ENCODE measurements at places on chromosomes 3 and 15.

DNA sequence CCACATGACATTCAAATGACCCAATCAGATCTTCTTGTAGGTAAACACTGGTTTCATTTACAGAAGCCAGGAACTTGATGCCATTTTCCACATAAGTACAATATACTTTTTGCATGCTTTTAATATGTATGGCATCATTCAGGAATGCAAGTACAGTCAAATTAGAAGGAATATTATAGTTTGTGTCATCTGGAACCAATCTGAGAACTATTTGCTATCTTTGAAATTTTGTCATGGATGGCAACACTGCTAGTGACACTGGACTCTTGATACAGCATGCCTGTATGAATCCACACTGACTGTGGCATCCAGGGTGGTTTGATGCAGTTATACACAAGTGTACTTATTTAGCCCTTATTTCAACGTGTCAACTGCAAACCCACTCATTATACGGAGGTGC, 141.6 kb downstream of the EBLN2 start:
- DNase-seq: no peak

- DNase-seq: no peak
These were observed 43.7 kb upstream of the ADPGK start for GRCh38 chr15:72827226-72827625.

DNA sequence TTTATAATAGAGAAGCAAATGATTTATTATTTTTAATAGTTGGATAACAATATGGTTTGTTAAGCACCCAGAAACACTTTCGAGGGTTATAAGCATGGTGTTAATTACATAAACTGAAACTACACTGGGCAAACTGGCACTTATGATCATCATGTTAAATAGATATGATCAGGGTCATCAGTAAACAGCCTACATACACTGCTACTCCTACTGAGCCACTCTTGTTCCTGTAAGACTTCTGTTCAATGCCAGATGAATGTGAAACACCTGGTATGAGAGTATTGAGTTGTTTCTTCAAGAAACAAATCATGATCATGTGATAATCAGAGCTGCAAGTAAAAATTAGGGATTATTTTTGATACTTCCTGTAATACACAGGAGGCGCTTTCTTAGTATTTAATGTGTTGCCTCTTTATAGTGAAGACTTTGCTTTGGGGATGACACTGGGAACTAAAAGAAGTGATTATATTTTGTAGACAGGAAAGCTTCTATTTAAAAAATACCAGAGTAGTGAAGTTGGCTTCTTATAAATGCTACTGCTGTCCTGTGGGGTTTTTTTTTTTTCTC, 32.3 kb upstream of the UTS2B start:
- no peak for DNase-seq

DNA sequence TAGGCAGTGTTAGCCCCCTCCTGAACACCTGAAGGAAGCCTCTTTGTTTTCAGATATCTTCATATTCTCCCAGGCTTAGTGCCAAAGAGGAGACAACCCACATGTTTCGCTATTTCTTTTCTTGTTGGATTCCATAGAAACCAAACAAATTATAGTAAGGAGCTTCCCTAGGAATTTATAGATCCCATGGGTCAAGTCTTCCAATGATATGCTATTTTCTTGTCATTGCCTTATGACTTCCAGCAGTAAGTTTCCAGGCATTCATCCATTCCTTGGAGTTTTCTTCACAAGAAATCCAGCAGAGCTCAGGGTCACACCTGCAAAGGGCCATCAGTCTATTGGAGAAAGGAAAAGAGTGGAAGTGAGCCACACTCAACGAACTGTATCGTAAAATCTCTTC, 9.9 kb upstream of the KCNMB2 start:
- no peak for DNase-seq

DNA sequence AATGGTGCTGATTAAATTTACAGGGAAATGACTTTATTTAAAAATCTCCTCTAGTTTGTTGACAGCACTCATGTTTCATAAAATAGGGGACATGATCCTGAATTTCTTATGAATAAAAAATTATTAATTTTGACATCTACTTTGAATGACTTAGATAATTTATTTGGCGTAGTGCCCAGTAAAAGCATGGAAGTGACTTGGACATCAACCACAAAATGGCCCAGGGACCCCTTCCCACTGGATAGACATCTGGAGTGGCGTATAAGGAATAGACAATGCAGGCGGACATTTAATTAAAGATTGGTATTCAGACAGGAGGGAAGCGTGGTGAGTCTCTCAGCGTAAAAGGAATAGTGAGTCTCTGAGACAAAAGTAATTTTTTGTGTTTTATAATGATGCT, 79.8 kb downstream of the ADAMTSL3 start:
- DNase-seq: no peak

DNA sequence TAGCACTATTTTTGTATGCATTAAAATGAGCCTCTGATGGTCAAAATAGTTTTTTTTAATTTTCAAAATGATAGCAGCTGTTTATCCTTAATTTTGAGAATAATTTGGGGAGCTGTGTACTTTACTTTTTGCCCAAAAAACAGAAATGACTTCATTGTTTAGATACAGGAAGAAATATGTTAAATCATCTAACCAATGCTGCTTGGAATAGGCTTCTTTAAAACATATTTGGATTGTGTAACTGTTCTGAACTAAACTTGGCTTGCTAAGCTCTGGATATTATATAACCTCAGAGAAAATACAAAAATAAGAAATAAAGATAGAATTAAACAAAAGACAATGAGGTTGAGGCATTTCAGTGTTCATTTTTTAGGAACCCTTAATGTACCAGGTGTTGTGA, 119.3 kb downstream of the SERPINI1 start:
- no peak for DNase-seq

- no peak for DNase-seq
These were observed 139.7 kb upstream of the RARB start for GRCh38 chr3:25288413-25288812.

- DNase-seq: no peak
These were observed 168.4 kb downstream of the ZIC4 start for GRCh38 chr3:147237991-147238390.

GRCh38 chr3:115325539-115325938, 178.5 kb upstream of the ZBTB20 start:
- DNase-seq: peak; percentile 14

DNA sequence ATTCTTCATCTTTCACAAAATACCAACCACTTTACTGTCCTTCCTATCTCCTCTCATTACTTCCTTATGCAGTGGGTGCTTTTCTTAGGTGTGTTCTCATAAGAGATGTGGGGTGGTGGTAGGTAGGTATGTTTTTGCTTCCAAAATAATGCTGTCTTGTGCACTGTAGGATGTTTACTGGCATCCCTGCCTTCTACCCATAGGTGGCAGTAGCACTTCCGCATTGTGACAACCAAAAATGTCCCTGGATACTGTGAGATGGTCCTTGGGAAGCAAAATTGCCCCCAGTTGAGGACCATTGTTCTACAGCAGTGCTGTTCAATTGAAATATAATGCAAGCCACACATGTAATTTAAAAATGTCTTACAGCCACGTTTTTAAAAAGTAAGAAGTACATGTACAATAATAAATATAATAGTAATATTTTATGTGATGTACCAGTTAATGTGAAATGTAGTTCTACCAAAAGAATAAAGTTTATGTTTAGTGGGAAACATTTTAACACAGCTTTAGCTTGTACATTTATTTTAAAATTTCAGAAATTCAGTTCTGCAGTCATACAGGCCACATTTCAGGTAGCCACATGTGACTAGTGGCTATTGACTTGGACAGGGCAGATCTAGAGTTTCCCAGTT, 75.2 kb downstream of the NEO1 start:
- DNase-seq: no peak

GRCh38 chr3:122415762-122416654, at the start of gene WDR5B:
Gene WDR5B (minus strand): TSS chr3:122416062. CDS start chr3:122415528, 534 bp downstream.
- peak; percentile 99 for DNase-seq

DNA sequence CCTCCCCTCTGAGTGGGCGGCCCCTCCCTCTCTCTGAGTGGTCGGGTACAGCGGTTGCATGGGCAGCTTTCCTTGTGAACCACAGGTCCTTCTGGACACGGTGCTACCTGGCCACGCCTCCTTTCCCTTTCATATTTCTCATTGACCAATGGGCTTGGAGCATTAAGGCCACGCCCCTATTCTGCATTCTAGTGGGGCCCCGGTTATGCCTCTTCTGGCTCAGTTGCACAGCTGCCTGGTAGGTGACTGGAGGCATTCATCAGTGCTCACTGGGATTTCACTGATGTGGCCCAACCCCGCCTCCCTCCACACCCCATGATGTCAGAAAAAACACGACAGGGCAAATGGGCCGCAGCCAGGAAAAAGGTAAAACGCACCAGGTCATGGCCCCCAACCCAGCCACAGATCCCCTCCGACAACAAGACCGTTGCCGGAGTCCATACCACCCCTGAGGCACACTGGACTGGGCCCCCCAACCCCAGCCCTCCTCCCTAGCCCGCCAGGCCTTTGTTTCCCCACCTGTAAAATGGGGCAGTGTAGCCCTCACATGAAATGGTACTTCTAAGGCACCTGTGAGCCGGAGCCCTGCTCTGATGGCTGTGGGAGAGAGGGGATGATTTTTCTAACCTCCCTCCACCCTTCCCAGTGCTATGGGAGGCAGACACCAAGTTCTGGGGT, 26.3 kb downstream of the NGRN start:
- DNase-seq: no peak

- DNase-seq: no peak
These were observed 28.0 kb downstream of the MYZAP start for GRCh38 chr15:57619746-57620145.

DNA sequence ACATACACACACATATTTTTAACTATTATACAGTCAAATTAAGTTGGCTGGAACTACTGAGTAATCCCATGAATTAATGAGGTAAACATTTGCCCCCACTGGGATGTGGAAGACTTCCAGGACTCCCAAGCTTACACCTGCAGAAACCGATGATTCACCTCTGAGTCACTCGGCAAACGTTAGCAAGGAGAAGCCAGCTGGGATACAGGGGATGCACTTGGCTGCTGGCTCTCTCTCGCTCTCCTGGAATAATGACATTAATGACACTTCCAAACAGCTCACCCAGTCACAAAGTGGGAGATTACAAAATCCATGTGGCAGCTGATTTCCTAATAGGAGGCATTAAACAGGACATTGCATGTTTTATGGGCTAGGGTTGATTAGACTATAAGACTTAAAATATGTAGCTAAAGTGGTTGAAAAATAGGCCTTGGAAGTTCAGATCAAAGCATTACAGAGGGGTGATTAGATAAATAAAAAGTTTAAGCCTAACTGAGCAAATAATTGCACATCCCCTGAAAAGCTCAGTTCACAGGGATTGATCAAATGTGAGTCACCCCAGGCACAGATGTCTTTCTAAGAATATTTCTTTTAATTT, 500.9 kb downstream of the SOX2 start:
- DNase-seq: no peak

- no peak for DNase-seq
These were observed 4.2 kb upstream of the MAGEF1 start for GRCh38 chr3:184715943-184716621.

- DNase-seq: no peak
These were observed 62.2 kb upstream of the AKAP13 start for GRCh38 chr15:85318048-85318731.

DNA sequence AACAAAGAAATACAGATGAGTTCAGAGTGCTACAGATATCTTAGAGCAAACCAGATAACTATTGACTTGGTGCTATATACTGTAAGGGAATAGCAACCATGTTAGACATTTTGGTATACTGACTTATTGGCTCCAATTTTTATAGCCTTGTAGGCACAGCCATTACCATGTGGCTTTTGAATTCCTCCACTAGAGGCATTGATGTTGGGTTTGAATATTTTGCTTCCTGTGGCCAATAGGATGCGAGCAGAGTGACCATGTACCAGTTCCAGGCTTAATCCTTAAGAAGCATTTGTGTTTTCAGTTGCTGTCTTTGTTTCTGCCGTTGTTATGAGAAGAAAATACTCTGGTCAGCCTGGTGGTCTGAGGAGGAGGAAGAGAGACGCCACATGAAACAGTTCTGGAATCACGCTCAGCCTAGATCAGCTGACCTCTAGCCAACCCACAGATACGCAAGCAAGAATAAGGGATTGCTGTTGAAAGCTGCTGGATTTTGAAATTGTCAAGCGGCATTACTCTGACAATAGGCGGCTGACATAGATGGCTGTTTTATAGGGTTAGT, 109.4 kb upstream of the TNIK start:
- no peak for DNase-seq

GRCh38 chr3:177358977-177359592, 161.8 kb upstream of the TBL1XR1 start:
- DNase-seq: no peak

DNA sequence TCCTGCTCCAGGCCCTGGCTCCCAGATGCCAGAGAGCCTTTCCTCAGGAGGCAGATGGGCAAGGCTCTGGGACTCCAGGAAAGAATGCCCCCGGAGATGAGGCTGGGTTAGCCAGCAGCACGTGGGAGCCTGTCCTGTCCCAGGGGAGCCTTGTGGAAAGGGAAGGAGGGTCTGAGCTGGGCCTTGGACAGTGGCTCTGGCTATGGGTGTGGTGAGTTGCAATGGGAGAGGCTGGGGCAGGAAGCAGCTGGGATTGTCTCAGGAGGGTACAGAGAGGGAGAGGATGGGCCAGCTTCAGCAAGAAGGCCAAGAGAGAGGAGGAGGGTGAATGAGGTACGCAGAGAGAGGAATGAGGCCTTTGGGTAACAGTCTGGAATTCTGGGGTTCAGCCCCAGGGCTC, 17.4 kb upstream of the CACNA2D2 start:
- DNase-seq: no peak

- DNase-seq: no peak
These were observed 36.5 kb upstream of the PDZRN3 start for GRCh38 chr3:73661265-73661664.

GRCh38 chr15:30984542-30984941, 6.9 kb downstream of the MTMR10 start:
- no peak for DNase-seq

- DNase-seq: no peak
These were observed 79.9 kb upstream of the FAM98B start for GRCh38 chr15:38374029-38374428.

- no peak for DNase-seq
These were observed 55.8 kb downstream of the DAPK2 start for GRCh38 chr15:63990454-63990853.

DNA sequence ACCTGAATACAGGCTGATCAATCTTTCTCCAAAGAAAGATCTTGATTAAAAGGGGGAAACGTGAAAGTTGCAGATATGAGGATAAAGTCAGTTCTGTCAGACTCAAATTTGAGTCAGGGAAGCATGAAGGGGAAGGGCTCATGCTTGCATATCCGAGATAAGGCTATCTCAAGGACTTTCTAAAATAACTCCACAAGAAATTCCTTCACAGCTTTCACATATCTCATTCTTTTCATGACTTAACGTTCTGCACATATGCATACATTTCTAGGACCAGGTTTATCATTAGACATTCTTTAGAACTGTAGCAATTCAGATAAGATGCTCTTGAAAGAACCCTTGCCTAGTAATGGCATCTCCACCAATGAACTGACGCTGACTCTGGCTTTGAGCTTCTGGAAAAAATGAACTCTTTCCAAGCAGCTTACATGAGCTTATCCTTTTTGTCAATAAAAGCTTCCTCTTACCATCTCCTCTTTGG, 15.9 kb downstream of the SH3GL3 start:
- DNase-seq: no peak

GRCh38 chr3:62587579-62588031, 214.3 kb upstream of the FEZF2 start:
- DNase-seq: no peak
